ENCODE measurements at places on chromosomes 16 and 17. TPM values are rescaled to one million over a fixed set of nuclear protein-coding genes. Genes with fewer than 3 reads are reported as not detected.

Gene C16orf54
- total RNA-seq = 0.74 TPM

Gene PRR35
- total RNA-seq = not detected

Gene PROCA1
- 0.89 TPM for total RNA-seq

Gene HS3ST3A1
- 0.57 TPM for total RNA-seq

Gene PLEKHG4
- 1.5 TPM for total RNA-seq

Gene GPRC5B
- 103 TPM for total RNA-seq

Gene CTRB1
- not detected for total RNA-seq

Gene SLC16A13
- 1.2 TPM for total RNA-seq

Gene ACSM5
- 1.2 TPM for total RNA-seq

Gene MYL4
- 133 TPM for total RNA-seq

Gene CDRT15
- total RNA-seq = not detected

Gene MYH1
- total RNA-seq = 0.10 TPM

Gene KRT25
- not detected for total RNA-seq

Gene ABCA6
- 21.5 TPM for total RNA-seq

Gene DPEP3
- total RNA-seq = not detected

Gene SCNN1B
- total RNA-seq = 1.4 TPM

Gene EVPLL
- total RNA-seq = not detected

Gene PMFBP1
- total RNA-seq = not detected

Gene SLC52A1
- total RNA-seq = not detected

Gene CDRT4
- 1.4 TPM for total RNA-seq

All from left ventricle myocardium superior (tissue), 1 donor.